Stimulated activated CD4-positive, alpha-beta T cell treated with anti-CD3 and anti-CD28 coated beads, TNF-alpha, amount 100 ng/mL, for 24 hours (primary cell): ENCODE measurements at places on chromosomes 6 and 20.

GRCh38 chr6:140671926-140672325, 1297.5 kb upstream of the CITED2 start:
- no peak for DNase-seq

GRCh38 chr6:148466158-148466557, 123.5 kb downstream of the SASH1 start:
- DNase-seq, result no peak

DNA sequence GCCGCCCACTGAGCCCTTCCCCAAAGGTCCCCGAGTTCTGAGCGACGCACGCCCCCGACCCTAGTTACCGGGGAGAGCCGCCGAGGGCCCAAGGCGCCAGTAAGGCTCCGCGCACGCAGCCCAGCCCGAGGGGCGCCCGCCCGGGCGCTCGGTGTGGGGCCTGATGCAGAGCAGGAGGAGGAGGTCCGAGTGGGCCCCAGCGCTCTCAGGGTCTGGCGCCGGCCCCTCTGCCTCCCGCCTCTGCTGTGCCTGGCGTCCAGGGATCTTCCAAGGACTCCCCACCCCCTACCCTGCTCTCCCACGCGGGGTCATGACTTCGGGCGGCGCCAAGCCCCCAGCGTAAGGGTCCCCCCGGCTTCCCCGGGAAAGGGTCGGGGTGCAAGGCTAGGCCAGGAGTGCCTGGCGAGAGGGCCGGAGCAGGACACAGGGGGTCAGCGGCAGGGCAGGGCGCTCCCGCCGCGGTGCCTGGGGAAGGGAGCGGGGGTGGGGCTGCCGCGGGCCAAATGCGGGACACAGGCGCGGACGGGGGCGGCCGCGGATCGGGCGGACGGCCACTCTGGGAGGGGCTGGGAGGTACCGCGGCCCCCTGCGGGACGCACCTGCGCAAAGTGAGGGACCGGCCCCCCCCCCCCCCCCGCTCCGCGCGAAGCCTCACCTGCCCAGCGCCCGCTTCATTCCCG, 637 bp downstream of the ABHD12 start:
- no peak for DNase-seq

GRCh38 chr20:58855506-58856389, 3.2 kb downstream of the GNAS start:
- DNase-seq, result no peak

DNA sequence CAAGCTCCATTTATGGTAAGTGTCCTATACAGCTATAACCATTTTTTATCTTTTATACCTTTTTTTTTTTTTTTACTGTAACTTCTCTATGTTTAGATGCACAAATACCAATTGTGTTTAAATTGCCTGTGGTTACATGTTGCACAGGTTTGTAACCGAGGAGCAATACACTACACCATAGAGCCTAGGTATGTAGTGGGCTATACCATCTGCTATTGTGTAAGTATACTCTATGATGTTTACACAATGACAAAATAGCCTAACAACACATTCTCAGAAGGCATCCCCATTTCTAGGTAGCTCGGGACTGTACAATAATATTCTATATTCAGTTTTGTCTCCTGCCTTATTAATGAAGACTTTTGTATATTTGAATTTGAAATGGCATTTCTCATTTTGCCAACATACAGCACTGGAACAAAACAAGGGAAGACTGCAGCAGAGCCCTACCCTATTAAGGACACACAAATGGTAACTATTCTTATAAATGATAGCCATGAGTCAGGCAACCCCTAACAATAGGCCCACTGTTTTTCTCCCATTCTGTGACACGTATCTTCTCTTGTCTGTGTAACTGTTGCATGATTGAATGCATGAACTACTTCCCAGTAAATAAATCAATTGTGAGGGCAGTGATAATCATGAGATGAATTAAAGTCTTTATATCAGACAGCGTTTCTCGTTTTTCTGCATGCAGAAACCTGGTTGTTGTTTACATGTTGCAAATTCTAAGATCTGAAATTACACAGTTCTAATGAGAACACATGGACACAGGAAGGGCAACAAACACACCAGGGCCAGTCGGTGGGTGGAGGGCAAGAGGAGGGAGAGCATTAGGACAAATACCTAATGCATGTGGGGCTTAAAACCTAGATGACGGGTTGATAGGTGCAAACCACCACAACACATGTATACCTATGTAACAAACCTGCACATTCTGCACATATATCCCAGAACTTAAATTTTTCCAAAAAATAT, 173.9 kb downstream of the EPM2A start:
- no peak for DNase-seq

- no peak for DNase-seq
These were observed 91.7 kb downstream of the DNAH8 start for GRCh38 chr6:38806833-38807232.

GRCh38 chr20:46433051-46433450, 26.6 kb upstream of the ELMO2 start:
- DNase-seq, result no peak

DNA sequence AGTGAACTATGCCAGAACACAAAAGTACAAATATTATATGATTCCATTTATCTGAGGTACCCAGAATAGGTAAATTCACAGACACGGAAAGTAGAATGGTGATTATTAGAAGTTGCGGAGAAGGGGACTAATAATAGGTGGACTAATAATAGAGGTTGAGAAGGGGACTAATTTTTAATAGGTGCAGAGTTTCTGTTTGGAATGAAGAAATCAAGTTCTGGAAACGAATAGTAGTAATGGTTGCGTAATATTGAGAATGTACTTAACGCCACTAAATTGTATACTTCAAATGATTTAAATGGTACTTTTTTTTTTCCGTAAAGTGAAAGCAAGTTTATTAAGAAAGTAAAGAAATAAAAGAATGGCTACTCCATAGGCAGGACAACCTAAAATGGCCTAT, 33.2 kb downstream of the B4GALT5 start:
- no peak for DNase-seq

DNA sequence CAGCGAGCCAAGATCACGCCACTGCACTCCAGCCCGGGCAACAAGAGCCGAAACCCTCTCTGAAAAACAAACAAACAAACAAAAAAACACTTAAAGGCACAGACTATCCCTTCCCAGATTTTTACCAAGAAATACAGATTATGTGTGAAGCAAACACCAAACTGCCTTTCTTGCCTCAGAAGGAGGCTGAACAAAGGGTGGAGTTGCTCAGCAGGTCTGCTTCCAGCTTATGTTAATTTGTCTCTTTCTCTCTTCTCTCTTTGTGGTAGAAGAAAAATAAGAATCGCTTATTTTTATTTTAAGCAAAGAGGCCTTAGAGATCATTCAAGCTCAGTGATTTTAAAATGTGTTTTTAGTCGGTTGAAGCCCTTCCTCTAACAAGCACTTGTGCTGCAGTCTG, 14.2 kb downstream of the TUBB2A start:
- no peak for DNase-seq

- DNase-seq, result no peak
These were observed 35.9 kb upstream of the HLA-G start for GRCh38 chr6:29791786-29792122.

DNA sequence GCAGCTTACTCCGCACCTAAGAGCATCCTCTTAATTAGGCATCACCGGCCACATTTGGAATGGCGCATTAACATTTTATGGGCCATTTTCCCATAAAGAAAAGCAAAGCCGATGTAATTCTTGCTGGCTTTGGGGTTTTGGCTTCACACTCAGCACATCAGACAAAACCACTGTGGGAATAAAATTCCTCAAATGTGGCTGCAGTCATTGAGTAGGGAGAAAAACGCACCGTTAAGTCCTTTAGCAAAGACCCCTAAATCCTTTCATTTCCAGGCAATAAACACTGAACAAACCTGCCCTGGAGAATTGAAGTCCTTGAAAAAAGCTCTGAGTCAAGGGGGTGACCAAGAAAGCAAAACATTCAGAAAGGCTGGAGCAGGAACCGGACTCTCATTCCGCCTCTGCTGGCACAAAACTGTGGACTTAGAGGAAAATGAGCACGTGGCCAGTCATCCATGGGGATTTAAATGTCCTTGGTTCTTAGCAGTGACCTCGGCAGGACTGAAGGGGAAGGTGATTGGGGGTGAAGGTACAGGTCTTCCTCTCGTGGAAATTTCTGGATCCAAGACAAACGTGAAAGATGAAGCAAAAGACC, 102.9 kb downstream of the CDH4 start:
- no peak for DNase-seq

- DNase-seq, result no peak
These were observed 28.1 kb upstream of the AHI1 start for GRCh38 chr6:135525594-135525993.

- DNase-seq, result no peak
These were observed 70.7 kb downstream of the PDE7B start for GRCh38 chr6:135922174-135922573.

DNA sequence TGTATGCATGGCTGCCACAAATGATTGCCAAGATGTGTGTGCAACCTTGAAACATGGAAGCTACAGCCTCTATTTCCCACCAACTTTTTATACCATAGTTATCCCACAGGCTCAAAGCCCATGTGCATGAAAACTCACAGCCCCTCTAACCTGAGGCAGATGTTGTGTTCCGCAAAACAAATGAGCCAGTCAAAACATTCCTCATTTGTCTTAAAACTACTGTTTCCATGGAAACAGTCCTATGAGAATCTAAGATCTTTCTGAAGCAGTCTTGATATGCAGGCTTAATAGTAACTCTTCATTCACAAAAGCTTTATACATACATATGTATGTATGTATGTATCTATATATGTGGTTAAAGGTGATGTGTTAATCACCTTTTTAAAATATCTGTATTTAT, 31.2 kb upstream of the MANEA start:
- no peak for DNase-seq

DNA sequence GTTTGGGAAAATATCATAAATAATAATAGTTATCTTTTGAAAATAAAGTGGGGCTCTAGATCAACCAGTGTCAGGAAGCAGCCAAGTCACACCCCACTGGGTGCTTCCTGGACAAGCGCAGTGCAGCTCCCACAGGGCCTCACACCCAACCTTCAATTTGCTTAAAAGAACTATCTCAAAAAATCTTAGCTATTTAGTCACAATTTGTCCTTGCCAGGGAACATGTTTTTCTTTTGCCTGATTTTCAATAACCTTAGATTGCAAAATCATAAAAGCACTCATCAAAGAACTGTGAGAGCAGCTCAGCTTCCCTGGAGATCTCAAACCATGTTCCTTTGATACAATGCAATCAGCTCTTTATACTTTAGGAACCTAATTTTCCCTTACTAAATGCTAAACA, 1.6 kb upstream of the NCOA7 start:
- DNase-seq, result no peak

- no peak for DNase-seq
These were observed 90.9 kb upstream of the GCM1 start for GRCh38 chr6:53239526-53239925.

GRCh38 chr6:129929433-129929832, 68.3 kb upstream of the TMEM244 start:
- no peak for DNase-seq

DNA sequence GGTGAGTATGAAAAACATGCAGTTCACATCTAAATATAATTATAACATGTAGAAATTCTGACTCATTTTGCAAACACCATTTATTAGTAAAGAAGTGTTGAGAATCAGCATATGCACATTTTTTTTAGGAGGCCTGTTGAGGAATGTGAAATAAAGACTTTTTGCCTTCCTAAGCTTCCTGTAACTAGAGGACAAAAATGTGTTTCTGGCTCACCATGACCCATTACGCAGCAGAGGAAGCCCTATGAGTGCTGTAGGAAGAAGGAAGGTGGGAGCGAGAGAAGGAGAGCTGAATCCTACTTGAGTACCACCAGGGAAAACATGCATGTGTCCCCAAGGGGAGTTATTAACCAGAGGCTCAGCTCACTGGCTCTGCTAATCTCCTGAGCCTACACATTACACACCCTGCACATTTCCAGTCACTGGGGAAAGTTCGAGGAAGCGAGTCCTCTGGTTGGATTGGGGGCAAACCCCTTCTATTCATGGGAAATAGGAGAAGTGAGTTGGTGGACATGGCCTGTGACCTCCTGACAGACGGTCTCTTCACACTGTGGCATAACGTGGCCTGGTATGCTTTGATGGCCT, 540.5 kb upstream of the JAG1 start:
- no peak for DNase-seq

DNA sequence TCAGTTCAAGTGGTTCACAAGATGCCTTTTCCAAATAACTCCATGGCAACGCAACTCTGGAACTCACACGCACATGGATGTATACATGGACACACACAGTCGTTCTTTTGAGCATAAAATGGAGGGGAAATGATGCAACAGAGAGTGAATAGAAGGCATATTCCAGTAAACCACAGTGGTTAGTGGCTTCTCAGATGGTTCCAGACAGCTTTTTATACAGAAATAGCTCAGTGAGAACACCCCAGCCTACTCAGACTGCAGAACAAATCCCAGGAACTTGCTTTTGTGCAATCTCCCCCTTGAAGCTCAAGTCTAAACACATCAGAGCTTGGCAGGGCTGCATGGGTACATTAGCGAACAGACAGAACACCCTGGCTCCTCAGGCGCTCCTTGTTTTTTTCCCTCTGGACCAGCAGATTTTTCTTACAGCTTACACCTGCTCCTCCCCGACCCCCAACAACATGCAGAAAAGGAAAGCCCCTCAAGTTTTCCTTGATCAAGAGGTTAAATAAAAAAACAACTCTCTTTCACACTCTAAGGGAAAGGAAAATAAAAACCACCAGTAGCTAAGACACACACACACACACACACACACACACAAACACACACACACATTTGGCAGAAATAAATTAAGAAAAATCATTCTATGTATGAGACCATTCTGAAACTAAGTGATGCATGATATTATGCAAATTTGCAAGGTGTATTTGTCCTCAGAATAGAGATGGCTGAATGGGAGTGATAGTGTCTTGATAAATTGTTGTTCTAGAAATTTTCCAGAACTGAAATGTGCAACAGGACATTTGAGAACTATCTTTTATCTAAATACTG, 51.2 kb upstream of the RANBP9 start:
- no peak for DNase-seq

GRCh38 chr6:156662025-156662445, 115.1 kb upstream of the ARID1B start:
- DNase-seq, result peak; percentile 28
